PC-9 (cell line): ENCODE measurements at places on chromosomes 12 and 14. TPM values are rescaled to one million over a fixed set of nuclear protein-coding genes. Genes with fewer than 3 reads are reported as not detected.
A peak's percentile ranks its signal among the peaks of the same experiment; 100 is the strongest.

DNA sequence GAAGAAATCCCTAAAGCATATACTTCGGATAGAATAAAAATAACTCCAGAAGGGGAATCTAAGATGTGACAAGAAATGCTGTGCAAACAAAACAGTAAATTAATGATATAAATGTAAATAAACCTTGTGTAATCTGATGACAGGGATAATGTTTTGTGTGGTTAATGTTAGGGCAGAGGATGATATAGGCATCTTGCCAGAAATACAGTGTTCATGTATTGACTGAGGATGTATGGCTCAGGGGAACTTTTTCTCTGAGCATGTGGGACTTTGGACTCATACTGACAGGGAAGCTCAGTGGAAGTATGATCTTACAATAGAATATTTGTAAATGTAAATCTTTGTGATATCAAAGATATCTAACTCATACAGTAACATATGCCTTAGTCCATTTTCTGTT lies 420.2 kb downstream of the TMTC2 start:
- no peak overlapping the region for H3K27ac ChIP-seq
- DNase-seq, result no peak
- no peaks in the 10 kb centered on the region for H3K36me3 ChIP-seq
- no peaks in the 10 kb centered on the region for H3K4me1 ChIP-seq
- H3K4me3 ChIP-seq, result no peak overlapping the region
- no peaks in the 10 kb centered on the region for H3K27me3 ChIP-seq

- no peaks in the 10 kb centered on the region for H3K36me3 ChIP-seq
- H3K27me3 ChIP-seq, result no peaks in the 10 kb centered on the region
- H3K4me1 ChIP-seq, result no peaks in the 10 kb centered on the region
- H3K4me3 ChIP-seq, result no peak overlapping the region
- no peak for DNase-seq
Observed at GRCh38 chr12:46763230-46763629, 62.6 kb downstream of the SLC38A4 start.

LGR5 gene
- total RNA-seq, result not detected in 2 replicates

DNA sequence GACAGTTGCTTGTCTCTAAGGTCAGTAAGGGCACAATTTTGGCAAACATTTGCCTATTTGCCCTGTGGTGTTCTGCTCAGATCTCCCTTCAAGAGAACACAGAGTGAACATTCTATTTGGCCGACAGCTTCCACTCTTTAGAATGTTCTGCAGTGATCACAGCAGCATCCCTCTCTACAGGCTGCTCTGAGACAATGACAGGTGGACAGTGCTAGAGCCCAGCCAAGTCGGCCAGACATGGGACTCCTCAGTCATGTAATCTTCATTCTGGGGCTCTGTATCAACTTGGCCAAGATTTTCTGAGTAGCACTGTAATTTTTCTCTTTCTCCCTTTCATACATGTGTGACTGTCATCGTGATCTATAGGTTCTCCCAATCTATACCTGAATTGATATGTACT lies 34.8 kb downstream of the TIMELESS start:
- DNase-seq, result no peak
- no peaks in the 10 kb centered on the region for H3K36me3 ChIP-seq
- no peak overlapping the region for H3K4me3 ChIP-seq
- H3K4me1 ChIP-seq, result no peaks in the 10 kb centered on the region
- H3K27ac ChIP-seq, result no peak overlapping the region

WNT1 gene
- not detected in 2 replicates for total RNA-seq

- no peak for DNase-seq
- no peaks in the 10 kb centered on the region for H3K36me3 ChIP-seq
- no peaks in the 10 kb centered on the region for H3K27me3 ChIP-seq
- H3K27ac ChIP-seq, result no peak overlapping the region
- no peaks in the 10 kb centered on the region for H3K4me1 ChIP-seq
Observed at GRCh38 chr14:100004392-100004791, 60.8 kb upstream of the EVL start.

- no peaks in the 10 kb centered on the region for H3K4me1 ChIP-seq
- H3K36me3 ChIP-seq, result no peaks in the 10 kb centered on the region
- no peak overlapping the region for H3K27ac ChIP-seq
- no peak overlapping the region for H3K4me3 ChIP-seq
Observed at GRCh38 chr12:84641940-84642545, 270.6 kb downstream of the SLC6A15 start.

- H3K4me3 ChIP-seq, result no peak overlapping the region
- peak; percentile 65 for DNase-seq
- H3K36me3 ChIP-seq, result no peaks in the 10 kb centered on the region
- no peaks in the 10 kb centered on the region for H3K27me3 ChIP-seq
Observed at GRCh38 chr12:70576341-70577282, 60.6 kb downstream of the PTPRB start.

TEX52 gene
- not detected in 2 replicates for total RNA-seq

DNA sequence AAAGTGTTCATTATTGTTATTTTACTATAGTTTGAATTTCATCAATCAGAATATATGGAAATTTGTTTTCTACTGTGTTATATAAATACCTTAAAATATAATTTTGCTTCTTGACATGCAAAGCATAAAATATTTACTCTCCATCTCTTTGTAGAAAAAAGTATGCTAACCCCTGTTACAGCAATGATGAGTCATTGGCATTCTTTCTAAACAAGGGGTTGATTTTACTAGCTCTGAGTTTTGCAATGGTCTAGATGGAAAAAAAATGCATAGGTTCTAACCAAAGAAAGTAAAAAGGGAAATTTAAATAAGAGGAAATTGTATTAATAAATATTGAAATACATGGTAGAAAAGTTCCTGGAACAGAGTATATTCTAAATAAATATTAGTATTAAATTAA lies 990.2 kb upstream of the ATXN7L3B start:
- H3K27ac ChIP-seq, result no peak overlapping the region
- H3K36me3 ChIP-seq, result no peaks in the 10 kb centered on the region
- DNase-seq, result peak; percentile 46
- no peaks in the 10 kb centered on the region for H3K27me3 ChIP-seq
- no peaks in the 10 kb centered on the region for H3K4me1 ChIP-seq
- no peak overlapping the region for H3K4me3 ChIP-seq

GALNT8 gene
- not detected in 2 replicates for total RNA-seq

- H3K4me3 ChIP-seq, result no peak overlapping the region
- no peaks in the 10 kb centered on the region for H3K4me1 ChIP-seq
- H3K36me3 ChIP-seq, result peaks cover 13% of the 10 kb centered on the region
Observed at GRCh38 chr12:124361074-124361970, 66.4 kb downstream of the RFLNA start.

DNA sequence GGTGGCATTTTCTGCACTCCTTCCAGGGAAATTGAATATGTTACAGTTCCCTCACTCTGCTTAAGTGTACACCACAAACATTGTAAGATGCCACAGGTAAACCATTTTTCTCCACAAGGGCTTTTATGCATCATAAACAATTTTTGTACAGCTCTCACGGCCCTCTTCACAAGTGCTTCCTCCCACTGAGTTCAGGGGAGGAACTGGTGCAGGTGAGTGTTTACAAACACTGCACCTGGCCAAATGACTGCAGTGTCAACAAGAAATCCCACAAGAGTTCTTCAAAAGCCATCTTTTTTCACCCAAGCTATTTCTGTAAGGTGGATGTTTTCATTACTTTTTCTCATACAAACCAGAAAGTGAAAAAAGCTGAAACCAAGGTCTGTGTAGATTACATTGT lies 973.2 kb downstream of the AACS start:
- H3K36me3 ChIP-seq, result no peaks in the 10 kb centered on the region
- H3K27me3 ChIP-seq, result no peaks in the 10 kb centered on the region
- H3K4me1 ChIP-seq, result peaks cover 6% of the 10 kb centered on the region
- H3K27ac ChIP-seq, result no peak overlapping the region
- DNase-seq, result no peak

- H3K27ac ChIP-seq, result no peak overlapping the region
- H3K36me3 ChIP-seq, result 0 out of 2 replicates have a peak, but pooled peaks cover 10% of the 10 kb centered on the region
- no peak for DNase-seq
- no peaks in the 10 kb centered on the region for H3K4me1 ChIP-seq
Observed at GRCh38 chr14:75703467-75703866, 42.4 kb downstream of the TTLL5 start.

DNA sequence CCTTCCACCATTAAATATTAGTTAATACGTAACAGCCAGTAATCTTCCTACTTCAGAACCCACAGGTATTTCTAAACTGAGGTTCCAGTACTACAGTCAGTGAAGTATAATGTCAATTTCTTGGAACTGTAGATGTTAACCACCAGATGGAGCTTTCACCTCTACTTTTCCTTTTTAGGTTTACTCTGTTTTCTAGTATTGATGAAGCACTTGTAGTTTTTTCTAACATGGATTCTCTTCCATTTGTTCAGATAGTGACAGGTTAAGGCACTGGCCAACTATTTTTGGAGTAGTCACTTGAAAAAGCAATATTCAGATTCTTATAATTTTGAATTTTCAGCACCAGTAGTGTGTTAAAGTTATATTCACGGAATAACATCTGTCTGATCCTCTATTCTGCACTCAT lies 4.6 kb upstream of the SEC23A start:
- H3K27ac ChIP-seq, result no peak overlapping the region
- H3K4me1 ChIP-seq, result peaks cover 12% of the 10 kb centered on the region
- H3K27me3 ChIP-seq, result no peaks in the 10 kb centered on the region

POTEM gene
- total RNA-seq, result not detected in 2 replicates

DNA sequence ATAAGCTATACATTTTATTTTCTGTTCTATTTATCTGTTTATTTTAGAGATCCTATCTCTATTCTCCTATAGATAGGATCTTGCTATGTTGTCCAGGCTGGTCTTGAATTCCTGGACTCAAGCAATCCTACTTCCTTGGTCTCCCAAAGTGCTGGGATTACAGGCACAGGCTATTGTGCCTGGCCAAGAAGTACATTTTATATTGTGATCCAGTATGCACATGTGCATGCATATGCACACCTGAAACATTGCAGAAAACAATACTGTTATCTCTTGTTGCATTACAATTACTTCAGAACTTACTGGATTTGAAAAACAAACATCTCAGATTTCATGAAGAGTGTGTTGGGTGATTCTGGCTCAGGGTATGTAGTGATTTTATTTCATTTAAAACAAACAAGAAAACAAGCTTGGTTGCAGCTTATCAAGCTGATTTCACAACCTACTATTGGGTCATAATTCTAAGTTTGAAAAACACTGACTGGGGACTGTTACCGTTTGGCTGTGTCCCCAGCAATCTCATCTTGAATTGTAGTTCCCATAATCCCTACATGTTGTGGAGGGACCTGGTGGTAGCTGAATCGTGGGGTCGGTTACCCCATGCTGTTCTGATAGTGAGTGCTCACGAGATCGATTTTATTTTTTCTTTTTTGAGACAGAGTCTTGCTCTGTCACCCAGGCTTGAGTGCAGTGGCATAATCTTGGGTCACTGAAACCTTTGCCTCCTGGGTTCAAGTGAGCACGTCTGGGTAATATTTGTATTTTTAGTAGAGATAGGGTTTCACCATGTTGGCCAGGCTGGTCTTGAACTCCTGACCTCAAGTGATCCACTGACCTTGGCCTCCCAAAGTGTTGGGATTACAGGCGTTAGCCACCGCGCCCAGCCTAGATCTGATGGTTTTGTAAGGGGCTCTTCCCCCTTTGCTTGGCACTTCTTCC lies 31.3 kb downstream of the ERC1 start:
- no peaks in the 10 kb centered on the region for H3K36me3 ChIP-seq
- no peak overlapping the region for H3K27ac ChIP-seq
- H3K4me1 ChIP-seq, result no peaks in the 10 kb centered on the region
- DNase-seq, result no peak
- H3K27me3 ChIP-seq, result no peaks in the 10 kb centered on the region

- no peaks in the 10 kb centered on the region for H3K27me3 ChIP-seq
- no peak overlapping the region for H3K4me3 ChIP-seq
- no peak overlapping the region for H3K27ac ChIP-seq
- no peaks in the 10 kb centered on the region for H3K4me1 ChIP-seq
Observed at GRCh38 chr14:59376686-59377085, 88.5 kb downstream of the GPR135 start.

GRCh38 chr14:51119411-51120051 lies 24.6 kb upstream of the TRIM9 start:
- no peak overlapping the region for H3K4me3 ChIP-seq
- no peak for DNase-seq

GRCh38 chr12:92506460-92506859 lies 196.3 kb upstream of the PLEKHG7 start:
- H3K36me3 ChIP-seq, result no peaks in the 10 kb centered on the region
- no peak overlapping the region for H3K4me3 ChIP-seq
- H3K27ac ChIP-seq, result no peak overlapping the region

- H3K27ac ChIP-seq, result no peak overlapping the region
- no peaks in the 10 kb centered on the region for H3K4me1 ChIP-seq
- no peaks in the 10 kb centered on the region for H3K36me3 ChIP-seq
- DNase-seq, result no peak
- H3K27me3 ChIP-seq, result no peaks in the 10 kb centered on the region
Observed at GRCh38 chr12:110785240-110785639, 42.5 kb upstream of the PPP1CC start.

- no peak overlapping the region for H3K4me3 ChIP-seq
- no peaks in the 10 kb centered on the region for H3K36me3 ChIP-seq
- no peaks in the 10 kb centered on the region for H3K27me3 ChIP-seq
- H3K27ac ChIP-seq, result no peak overlapping the region
- DNase-seq, result no peak
Observed at GRCh38 chr12:122195405-122195804, 8.1 kb upstream of the B3GNT4 start.

- no peak overlapping the region for H3K27ac ChIP-seq
- H3K27me3 ChIP-seq, result no peaks in the 10 kb centered on the region
- no peaks in the 10 kb centered on the region for H3K36me3 ChIP-seq
- DNase-seq, result no peak
Observed at GRCh38 chr12:12538535-12538934, 24.1 kb downstream of the DUSP16 start.

DNA sequence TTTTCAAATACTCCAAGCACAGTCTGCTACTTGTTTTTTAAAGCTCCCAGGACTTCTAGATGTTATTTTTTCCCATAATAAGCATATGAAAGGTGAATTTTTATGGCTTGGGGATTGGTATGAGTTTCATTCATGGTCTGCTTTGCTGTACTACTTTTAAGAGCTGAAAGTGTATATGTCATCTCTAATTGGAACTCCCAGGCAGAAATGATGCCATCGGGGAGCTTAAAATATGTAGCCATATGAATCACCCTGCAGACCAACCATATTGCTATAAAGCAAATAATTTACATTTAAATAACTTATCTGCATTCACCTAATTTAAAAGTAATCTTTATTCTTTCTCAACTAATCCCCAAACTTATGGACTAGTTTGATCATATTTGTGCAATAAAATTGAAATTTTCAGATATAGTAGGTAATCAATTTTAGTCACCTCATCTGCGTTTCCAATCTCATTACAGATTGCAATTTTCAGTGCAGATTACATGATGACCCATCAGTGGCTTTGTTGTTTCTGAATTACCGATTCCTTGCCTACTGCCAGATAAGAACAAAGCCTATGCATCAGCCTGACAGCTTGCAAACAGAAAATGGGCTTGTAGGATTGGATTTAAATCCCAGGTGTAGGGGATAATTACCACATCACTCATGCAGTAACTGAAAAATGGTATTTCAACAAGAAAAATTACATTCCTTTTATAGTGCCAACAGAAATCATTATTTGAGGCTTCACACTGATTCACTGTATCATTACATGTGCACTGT lies 689.4 kb downstream of the NOVA1 start:
- H3K4me1 ChIP-seq, result no peaks in the 10 kb centered on the region
- DNase-seq, result no peak
- no peaks in the 10 kb centered on the region for H3K27me3 ChIP-seq
- H3K27ac ChIP-seq, result no peak overlapping the region
- H3K4me3 ChIP-seq, result no peak overlapping the region
- no peaks in the 10 kb centered on the region for H3K36me3 ChIP-seq

GRCh38 chr14:98754343-98755020 lies 517.5 kb downstream of the BCL11B start:
- H3K27ac ChIP-seq, result no peak overlapping the region
- no peak for DNase-seq
- no peaks in the 10 kb centered on the region for H3K4me1 ChIP-seq
